ENCODE measurements at places on chromosomes 7 and 10.

DNA sequence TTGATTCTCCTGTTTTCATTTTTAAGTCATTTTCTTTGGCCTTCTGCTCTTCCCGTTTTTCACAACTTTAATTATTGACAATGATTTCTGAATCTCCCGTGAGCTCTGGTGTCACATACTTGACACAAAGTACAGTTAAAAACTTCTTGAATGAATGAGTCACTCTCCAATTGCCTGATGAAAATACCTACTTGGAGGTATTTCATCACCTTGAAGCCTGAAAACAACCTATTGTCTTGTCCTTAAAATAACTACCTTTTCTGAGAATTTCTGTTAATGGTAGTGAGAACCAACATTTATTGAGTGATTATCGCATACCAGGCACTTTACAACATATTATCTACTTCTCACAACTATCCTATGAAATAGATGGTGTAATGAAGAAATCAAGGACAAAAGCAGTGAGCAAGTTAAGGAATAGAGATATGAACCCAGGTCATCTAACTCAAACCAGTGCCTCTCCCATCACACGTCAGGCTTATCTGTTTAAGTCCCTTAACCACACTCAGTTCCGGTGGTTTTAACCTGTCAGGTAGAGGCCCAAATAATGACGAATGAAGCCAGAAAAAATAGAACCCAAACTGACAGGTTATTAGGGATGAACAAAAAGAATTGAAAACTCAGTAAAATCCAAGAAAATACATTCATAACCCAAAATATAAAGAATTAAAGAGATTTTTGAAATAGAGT, 11.6 kb downstream of the BET1 start:
- DNase-seq = no peak

DNA sequence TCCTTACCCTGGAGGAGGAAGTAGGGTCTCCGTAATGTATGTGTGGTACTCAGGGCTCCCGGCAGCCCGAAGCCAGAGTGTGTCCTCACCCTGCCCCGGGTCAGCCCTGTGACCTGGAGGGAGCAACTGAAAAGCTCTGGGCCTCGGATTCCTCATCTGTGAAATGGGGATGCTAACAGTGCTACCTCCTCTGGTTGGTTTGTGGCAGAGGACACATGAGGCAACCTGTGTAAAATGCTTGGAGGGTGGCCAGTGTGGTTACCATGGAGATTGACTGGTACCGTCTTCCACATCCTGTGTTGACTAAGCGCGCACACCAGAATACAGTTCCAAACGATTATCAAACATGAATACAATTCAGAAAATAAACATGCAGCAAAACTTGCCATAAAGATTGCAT, 163.8 kb upstream of the KLF6 start:
- DNase-seq = peak; percentile 46

GRCh38 chr10:60663850-60664249, 114.4 kb upstream of the CDK1 start:
- DNase-seq = no peak

DNA sequence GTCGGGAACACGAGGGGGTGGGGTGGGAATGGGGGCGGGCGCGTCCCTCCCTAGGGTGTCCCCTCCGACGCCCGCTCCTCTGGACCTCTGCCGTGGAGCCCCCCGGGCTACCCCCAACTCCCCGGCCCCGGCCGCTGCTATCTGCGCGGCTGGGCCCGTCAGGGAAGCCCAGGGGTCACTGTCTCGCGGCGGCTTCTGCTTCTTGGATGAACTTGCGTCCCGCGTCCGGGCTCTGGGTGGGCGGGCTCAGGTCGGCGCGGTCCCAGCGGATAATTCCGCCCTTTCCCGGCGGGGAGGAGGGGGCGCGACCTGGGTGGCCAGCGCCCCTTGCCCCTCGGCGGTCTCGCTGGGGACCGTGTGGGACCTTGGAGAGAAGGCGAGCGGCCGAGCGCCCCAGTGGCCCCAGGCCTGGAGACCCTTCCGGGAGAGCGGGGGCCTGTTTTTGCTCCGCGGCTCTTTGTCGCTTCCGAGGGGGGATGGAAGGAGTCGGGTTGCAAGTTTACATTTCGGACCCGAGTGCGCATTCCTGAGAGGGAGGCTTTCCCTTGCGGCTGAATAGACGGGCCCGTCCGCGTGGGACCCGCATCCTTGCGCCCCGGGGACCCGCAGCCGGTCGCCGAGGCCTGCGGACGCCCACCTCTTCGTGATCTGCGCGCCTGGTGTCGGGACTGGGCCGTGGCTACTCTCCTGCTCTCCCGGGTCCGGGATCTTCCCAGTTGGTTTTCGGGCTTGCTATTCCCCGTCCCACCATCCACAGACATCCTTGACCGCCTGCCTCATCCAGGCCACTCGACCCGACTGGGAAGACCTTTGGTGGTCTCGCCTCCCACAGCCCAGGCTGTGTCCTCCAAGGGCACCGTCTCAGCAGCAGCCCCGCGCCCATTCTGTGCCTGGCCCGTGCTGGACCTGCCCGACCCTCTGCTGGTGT, 812 bp downstream of the DOCK1 start:
- no peak for DNase-seq

- no peak for DNase-seq
Observed at GRCh38 chr7:156896388-156897022, 3.5 kb upstream of the LMBR1 start.

- DNase-seq = no peak
Observed at GRCh38 chr10:26259341-26259740, 42.8 kb downstream of the GAD2 start.

DNA sequence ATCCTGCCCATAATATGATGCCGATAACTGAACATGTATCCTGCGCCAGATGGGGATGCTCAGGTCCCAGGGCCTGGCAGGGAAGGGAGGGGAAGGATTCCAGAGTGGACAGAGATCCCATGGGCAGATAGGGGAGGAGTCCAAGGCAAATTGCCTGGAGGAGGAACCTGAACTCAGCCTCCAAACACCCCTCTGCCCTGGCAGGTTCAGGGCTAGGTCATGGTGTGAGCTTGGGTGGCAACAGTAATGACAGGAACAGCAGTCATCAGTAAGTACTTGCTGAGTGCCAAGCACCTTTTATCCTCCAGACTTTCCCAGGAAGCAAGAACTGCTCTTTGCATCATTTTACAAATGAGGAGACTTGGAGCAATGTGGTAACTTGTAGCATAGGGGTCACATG, 3.8 kb upstream of the PALD1 start:
- no peak for DNase-seq

DNA sequence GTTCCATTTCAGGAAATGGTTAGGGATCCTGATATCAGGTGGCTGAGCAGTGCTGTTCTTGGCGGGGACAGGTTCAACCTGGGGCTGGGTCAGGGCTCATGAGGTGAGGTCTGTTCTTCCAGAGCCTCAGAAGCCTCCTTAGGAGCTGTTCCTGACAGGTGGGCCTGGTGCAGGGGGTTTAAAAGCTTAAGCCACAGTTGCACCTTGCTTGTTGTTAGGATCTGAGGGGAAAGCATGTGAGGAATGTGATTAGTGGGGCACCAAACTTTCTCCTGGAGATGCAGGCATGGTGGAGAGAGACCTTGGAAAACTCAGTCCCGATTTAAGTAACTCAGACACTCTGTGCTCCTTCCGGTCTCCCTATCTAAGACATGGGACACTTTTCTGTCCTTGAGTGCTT, 18.7 kb upstream of the CRHR2 start:
- no peak for DNase-seq

Data from stimulated activated CD8-positive, alpha-beta memory T cell treated with anti-CD3 and anti-CD28 coated beads, Interleukin-4, amount 100 ng/mL, for 4 hours (primary cell).